GM23338 (cell line): ENCODE measurements at places on chromosomes 5 and 9. TPM values are rescaled to one million over a fixed set of nuclear protein-coding genes. Genes with fewer than 3 reads are reported as not detected.

DNA sequence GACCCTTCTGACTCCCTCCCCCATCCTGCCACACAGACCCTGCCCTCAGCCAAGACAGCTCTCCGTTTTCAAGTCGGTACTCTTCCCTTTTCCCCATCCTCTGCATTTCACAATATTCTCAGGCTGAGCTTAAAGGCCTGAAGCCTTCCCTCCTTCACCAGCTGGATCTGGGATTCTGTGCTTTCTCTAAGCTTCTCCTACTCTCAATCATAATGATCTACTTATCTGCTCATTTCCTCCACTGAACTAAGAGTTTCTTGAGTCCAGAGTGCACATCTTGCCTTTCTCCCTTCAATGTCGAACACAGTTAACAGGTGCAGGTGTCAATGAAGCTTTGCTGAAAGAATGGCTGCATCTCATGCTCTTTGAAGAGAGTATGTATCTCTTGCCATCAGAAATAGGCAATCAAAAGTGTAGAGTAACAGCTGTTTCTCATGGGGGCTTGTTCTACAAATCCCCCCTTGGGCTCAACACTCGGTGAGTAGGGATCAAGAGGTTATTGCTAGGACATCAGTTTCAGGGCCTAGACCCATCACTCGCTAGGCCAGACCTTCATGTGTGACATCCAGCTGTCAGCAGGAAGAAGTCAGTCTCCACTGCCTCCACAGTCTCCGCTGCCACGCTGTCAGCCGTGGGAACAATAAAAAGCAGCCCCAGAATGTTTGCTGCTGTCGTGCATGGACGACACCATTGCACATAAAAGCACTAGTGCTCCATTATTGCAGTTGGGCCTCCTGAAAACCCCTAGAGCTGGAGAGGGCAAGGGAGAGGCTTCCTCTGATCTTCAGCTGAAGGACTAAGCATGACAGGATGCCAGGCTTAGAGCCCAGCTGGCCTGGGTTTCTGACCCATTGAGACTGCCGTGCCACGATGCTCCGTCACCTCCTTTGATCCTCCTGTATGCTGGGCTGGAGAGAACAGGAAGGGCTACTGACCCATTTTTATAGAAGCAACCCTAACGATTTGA lies 23.7 kb downstream of the TRAF1 start:
- no peaks in the 10 kb centered on the region for H3K27me3 ChIP-seq
- no peak overlapping the region for H3K4me3 ChIP-seq
- no peak for DNase-seq

The PPP1R2B gene
- 0.21 TPM in 1 of 2 replicates, not detected in the other for total RNA-seq

The CDKN2AIPNL gene
- 51.4 and 53.5 TPM in 2 replicates for total RNA-seq

GRCh38 chr9:115759426-115759825 lies 394.2 kb upstream of the PAPPA start:
- no peak for DNase-seq
- H3K27ac ChIP-seq: no peak overlapping the region
- H3K4me1 ChIP-seq: peaks cover 11% of the 10 kb centered on the region; the same call in 1 of the 2 replicates
- H3K36me3 ChIP-seq: no peaks in the 10 kb centered on the region
- H3K4me3 ChIP-seq: no peak overlapping the region

DNA sequence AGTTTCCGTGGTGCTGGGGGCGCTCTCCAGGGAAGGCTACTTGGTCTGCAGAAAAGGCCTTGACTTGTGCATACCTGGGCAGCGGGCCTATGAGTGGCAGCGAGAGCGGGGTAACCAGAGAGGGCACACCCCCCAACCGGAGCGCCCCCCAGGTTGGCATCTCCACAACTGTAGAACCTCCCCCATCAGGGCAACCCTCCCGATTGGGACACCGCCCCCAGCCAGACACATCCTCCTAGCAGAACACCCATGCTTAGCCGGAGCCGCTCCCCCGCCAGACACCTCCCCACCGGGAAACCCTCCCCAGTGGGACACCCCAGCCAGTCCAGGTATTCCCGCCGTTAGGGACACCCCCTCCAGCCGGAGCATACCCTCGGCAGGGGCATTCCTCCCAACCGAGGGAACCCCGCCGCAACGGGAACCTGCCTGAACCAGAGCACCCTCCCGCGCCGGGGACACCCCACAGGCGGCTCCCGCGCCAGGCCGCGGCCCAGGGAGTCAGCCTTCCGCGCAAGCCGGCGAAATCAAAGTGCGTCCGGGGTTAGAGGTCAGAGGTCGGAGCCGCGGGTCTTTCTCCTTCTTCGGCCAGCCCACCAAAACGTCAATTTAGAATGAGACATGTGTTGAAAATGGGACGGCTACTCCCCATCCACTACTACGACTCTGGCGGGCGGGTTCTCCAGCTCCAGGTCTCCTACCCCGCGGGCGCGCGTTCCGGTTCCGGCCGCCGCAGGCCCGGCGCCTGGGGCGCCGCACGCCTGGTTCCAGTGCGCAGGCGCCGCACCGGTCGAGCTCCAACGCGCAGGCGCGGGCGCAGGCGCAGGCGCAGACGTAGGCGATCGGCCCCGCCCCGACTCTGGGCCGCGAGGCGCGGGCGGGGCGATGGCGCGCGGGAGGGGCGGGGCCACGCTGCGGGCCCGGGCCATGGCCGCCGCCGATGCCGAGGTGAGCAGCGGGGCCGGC lies at the start of gene EHMT1:
Gene EHMT1, plus strand, starts transcription at position 901 of the 963 bp plus-strand sequence. Its CDS starts 24 bp downstream, at position 925.
- no peaks in the 10 kb centered on the region; the same call in 1 of the 2 replicates for H3K36me3 ChIP-seq
- H3K4me1 ChIP-seq: peaks cover 25% of the 10 kb centered on the region
- peak within 1 kb of the TSS; percentile 99 for H3K4me3 ChIP-seq

DNA sequence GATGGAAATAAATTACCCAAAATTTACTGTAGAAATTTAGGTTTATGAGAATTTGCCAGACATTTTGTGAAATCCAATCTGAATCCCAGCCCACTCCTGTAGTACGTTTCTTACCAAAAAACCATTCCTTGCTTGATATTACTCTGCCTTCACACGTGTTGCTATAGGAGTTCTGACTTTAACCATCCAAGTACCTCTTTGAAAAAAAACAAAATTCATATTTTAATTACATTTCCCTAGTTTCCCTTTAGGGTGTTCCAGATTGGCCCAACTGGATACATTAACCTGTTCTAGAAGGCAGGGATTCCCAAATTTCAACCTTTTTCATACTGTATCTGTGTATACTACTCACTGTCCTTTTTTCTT lies 1.4 kb upstream of the PJA2 start:
- H3K4me1 ChIP-seq: peaks cover 28% of the 10 kb centered on the region
- no peaks in the 10 kb centered on the region for H3K27me3 ChIP-seq
- H3K27ac ChIP-seq: peak overlapping the region; percentile 96
- DNase-seq: no peak
- H3K4me3 ChIP-seq: peak overlapping the region; percentile 53
- no peaks in the 10 kb centered on the region for H3K36me3 ChIP-seq

The SLC45A2 gene
- not detected in 2 replicates for total RNA-seq

DNA sequence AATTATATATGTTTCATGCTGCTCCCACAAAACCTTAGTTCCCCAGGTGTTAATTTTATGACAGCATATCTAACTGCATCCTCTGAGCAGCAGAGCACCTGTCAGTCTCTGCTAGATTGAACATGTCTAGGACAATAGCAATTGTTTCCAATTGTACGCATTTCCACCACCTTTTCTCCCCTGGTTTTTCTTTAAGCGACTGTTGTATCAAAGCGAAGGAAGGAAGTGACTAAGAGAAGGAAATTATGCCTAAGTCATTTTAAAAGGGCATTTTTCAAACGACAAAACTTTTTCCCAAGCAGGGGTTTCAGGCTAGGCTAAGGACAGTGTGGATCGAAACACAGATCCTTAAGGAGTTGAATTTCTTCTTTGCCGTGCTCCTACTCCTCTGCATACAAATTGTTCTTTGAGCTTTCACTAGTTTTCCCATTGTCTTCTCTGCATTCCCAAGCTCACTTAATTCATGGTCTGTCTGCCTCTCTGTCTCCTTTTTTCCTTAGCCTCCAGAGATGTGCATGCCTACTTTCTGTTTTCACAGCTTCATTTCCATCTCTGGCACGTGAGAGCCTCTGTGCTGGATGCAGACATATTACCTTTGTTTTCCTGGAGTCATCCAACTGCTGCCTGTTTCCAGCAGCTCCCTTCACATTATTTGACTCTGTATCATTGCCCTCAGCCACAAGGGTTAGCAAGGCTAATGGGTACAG lies 39.4 kb upstream of the STARD4 start:
- H3K36me3 ChIP-seq: no peaks in the 10 kb centered on the region
- H3K4me1 ChIP-seq: peaks cover 30% of the 10 kb centered on the region
- DNase-seq: peak; percentile 60
- H3K27ac ChIP-seq: peak overlapping the region; percentile 75
- no peaks in the 10 kb centered on the region for H3K27me3 ChIP-seq

GRCh38 chr9:4305065-4305985 lies 5.5 kb upstream of the GLIS3 start:
- H3K27me3 ChIP-seq: peaks cover 23% of the 10 kb centered on the region

DNA sequence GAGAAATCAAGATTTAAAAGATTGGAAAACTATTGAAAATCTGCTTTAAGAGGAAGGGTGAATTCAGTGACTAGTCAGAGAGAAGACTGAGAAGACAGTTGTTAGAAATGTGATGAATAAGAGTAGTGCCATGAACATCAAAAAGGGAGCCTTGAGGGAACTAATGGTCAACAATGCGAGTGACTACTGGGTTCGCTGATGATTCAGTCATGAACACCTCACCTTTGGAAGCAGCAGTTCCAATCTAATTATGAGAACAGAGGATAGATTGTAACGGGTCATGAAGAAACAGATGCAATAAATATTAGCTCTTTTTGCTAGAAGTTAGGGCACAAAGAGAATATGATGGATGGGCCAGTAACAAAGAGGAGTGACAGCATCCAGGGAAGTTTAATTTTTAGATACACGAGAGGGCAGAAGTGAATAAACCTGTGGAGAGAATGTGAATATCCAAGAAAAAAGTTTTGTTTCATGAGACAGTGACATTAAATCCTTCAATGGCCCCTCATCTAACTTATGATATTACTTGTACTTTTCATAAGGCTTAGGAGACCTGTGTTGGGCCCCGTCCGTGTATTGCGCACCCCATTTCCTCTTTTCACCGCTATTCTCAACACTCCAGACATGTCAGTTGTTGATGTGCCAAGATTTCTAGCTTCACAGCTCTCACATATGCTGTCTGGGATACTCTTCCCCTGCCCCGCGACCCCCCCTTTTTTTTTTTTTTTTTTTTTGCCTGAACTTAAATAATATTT lies 23.5 kb upstream of the IFNE start:
- no peak for DNase-seq
- H3K4me3 ChIP-seq: no peak overlapping the region
- H3K4me1 ChIP-seq: peaks cover 31% of the 10 kb centered on the region
- no peaks in the 10 kb centered on the region for H3K27me3 ChIP-seq
- no peak overlapping the region for H3K27ac ChIP-seq
- no peaks in the 10 kb centered on the region for H3K36me3 ChIP-seq

DNA sequence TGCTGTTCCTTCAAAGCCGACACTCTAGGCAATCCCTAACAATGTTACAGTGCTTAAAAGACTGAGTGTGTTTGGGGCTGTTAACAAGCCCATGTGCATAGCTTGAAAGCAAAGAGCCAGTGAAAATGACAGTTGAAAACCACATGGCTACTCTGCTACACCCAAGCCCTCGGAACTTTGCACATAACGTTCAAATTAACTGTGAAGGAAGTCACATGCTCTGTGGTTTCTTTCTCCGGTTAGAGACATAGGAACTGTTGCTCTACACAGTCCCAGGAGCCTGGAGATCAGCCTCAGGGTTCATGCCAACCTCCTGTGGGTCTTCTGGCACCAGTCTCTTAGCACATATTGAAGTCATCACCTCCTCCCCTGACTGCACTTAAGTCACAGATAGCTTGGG lies 51.1 kb downstream of the C9orf152 start:
- H3K27ac ChIP-seq: no peak overlapping the region
- peaks cover 20% of the 10 kb centered on the region; the same call in 1 of the 2 replicates for H3K27me3 ChIP-seq
- H3K4me3 ChIP-seq: no peak overlapping the region
- H3K36me3 ChIP-seq: no peaks in the 10 kb centered on the region
- DNase-seq: no peak

The CDH12 gene
- not detected in 2 replicates for total RNA-seq

GRCh38 chr5:54700986-54701578 lies 183.5 kb downstream of the SNX18 start:
- no peak overlapping the region for H3K27ac ChIP-seq
- H3K36me3 ChIP-seq: no peaks in the 10 kb centered on the region
- peak; percentile 24 for DNase-seq
- no peak overlapping the region for H3K4me3 ChIP-seq
- H3K27me3 ChIP-seq: no peaks in the 10 kb centered on the region

The NEURL1B gene
- 11.4 and 13.3 TPM in 2 replicates for total RNA-seq

GRCh38 chr5:135443161-135443960 lies 3.8 kb downstream of the DCANP1 start:
- H3K27ac ChIP-seq: no peak overlapping the region
- no peaks in the 10 kb centered on the region for H3K4me1 ChIP-seq
- DNase-seq: no peak
- no peaks in the 10 kb centered on the region for H3K36me3 ChIP-seq

The SURF1 gene
- 21.6 and 39.1 TPM in 2 replicates for total RNA-seq

DNA sequence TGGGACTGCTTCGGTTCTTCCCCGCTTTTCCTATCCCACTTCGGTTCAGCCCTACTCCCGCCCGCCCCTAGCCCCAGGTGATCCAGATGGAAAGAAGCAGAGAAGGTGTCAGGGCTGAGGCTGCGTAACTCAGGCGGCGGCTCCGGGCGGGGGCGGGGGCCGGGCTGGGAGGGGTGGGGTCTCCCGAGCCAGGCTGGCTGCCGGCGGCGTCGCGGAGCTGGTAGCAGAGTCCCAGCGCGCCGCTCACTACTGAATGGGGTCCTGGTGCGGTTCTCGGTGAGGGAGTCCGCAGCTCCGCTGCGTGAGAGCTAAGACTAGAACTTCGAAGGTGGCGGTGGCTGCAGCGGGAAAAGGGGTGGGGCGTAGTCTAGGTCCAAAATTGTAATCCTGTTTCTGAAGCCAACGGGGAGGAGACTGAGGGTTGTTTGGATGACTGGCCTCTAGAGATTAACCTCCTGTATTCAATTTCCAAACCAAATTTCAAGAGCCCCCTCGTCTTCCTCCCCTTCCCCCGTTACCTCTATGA lies 1.4 kb downstream of the PRR16 start:
- no peak overlapping the region for H3K27ac ChIP-seq
- H3K4me1 ChIP-seq: peaks cover 14% of the 10 kb centered on the region; the same call in 1 of the 2 replicates
- no peaks in the 10 kb centered on the region for H3K36me3 ChIP-seq

DNA sequence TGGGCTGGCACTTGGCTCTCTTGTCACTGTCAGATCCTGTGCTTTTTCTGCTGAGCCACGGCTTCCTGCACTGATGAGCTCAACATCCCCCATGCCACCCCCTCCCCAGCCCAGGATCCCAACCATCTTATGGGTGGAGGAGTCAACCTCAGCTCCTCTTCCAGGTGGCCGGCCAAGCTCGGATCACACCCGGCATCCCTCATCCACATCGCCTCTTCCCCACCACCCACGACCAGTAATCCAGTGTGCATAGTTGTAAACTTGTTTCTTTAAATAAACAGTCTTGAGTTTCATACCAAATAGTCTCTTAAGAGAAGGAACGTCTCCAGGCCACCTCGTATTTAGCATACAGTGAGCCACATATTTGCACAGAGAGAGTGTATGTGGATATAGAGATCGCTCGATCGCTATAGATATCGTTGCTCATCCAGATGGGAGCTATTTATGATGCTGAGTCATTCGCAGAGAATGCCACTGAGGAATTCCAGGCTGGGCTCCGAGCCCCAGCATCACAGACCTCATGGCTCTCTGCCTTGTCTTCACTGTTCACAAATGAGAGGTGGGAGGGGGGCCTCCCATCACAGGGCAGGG lies 61.8 kb upstream of the CPLX2 start:
- H3K4me1 ChIP-seq: peaks cover 2% of the 10 kb centered on the region; the same call in 1 of the 2 replicates
- no peak overlapping the region for H3K4me3 ChIP-seq
- no peaks in the 10 kb centered on the region for H3K36me3 ChIP-seq
- H3K27me3 ChIP-seq: no peaks in the 10 kb centered on the region
- H3K27ac ChIP-seq: no peak overlapping the region

The PRLR gene
- total RNA-seq: 1.4 and 2.2 TPM in 2 replicates

GRCh38 chr5:58258984-58259684 lies 200.8 kb downstream of the PLK2 start:
- H3K27me3 ChIP-seq: no peaks in the 10 kb centered on the region
- DNase-seq: no peak
- H3K4me1 ChIP-seq: peaks cover 3% of the 10 kb centered on the region; the same call in 1 of the 2 replicates
- no peak overlapping the region for H3K27ac ChIP-seq
- H3K4me3 ChIP-seq: no peak overlapping the region
